ENCODE measurements at places on chromosomes 5 and 9. TPM values are rescaled to one million over a fixed set of nuclear protein-coding genes. Genes with fewer than 3 reads are reported as not detected.

WNT8A gene
- total RNA-seq: not detected

BAAT gene
- 0.66 TPM for total RNA-seq

GRCh38 chr5:181219262-181220177 lies 3.6 kb upstream of the TRIM41 start:
- no peak for DNase-seq

- peak; percentile 25 for DNase-seq
Measured at GRCh38 chr5:130024006-130024405, 119.7 kb downstream of the CHSY3 start.

DNA sequence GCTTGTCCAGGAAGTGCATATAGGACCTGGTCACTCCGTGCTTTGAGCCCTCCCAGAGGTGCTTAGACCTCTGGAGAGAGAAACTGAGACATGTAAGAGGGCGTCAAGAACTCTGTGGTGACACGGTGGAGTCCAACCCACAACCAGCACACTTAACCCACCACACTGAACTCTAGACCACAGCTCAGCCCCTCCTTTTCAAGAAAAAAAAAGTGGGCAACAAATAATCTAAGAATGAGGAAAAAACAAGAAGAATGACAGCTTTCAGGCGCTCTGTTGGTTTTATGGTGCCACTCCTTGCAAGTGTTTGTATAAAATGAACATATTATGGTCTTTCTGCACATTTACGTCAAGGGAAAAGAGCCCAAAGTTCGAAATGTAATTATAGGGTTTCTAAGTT lies 50.2 kb upstream of the SNAPC3 start:
- DNase-seq: no peak
